Left forelimb (tissue), 1 donor: ENCODE measurements at places on chromosomes 1 and 21.

DNA sequence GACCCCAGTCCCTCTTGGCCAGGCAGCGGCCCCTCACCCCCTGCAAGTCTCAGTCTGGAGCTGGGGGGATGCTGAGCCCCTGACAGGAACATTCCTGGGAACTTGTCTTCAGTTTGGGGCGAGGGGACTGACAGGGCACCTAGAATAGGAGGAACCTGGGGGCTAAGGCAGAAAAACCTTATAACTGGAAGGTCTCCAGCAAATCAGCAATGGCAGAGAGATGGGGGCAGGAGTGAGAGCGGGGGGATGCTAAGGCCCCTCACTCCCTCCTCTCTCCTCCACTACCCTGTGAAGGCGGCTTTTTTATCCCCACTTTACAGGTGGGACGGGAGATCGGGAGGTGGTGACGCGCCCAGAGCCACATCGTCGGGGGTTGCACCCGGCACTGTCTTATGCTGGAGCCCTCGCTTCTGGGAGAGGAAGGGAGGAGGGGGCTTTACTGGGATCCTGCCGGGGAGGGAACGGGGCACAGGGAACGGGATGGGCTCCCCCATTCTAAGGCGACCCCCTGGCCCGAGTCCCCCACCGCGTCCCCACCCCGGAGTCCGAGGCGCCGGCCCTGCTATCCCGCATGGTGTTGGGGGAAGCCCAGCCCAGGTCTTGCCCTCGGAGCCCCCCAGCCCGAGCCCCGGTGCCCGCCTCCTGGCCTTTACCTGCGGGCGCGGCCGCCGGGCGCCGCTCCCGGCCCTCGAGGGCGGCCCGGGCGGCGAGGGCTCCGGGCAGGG is 456 bp downstream of the COL8A2 start:
- DNase-seq, result no peak

DNA sequence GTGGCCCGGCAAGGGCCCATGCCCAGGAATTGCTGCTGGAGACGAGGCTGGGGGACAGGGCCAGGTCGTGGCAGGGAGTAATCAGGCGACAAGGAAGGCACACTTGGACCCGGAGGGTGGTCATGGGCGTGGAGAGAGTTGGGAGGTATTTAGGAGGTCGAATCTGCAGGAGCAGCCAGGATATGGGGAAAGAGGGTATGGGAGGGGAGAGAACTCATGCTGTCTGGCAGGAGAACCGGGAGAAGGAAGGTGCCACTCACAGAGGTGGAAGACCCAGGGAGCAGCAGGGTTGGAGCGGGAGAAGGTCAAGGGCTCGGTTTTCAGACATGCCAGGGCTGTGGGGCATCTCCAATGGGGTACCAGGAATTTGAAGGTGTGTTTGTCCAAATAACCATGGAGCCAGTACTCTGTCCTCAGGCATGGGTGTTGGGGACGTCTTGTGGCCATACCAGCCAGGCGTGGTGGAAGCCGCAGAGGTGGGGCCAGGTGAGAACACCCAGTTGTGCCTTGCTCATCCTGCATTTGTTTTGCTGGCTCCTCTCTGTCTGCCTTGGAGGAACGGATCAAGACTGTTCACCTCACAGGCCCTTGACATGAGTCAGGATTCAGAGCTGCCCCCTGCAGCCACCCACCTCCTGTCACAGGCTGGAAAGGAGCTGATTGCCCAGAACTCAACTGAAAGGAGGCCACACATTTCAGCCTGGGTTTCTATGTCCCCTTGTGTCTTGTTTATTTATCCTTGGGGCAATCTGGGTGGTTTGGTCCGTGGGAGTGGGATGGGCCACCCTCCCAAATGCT is 111.6 kb downstream of the SPSB1 start:
- no peak for DNase-seq

DNA sequence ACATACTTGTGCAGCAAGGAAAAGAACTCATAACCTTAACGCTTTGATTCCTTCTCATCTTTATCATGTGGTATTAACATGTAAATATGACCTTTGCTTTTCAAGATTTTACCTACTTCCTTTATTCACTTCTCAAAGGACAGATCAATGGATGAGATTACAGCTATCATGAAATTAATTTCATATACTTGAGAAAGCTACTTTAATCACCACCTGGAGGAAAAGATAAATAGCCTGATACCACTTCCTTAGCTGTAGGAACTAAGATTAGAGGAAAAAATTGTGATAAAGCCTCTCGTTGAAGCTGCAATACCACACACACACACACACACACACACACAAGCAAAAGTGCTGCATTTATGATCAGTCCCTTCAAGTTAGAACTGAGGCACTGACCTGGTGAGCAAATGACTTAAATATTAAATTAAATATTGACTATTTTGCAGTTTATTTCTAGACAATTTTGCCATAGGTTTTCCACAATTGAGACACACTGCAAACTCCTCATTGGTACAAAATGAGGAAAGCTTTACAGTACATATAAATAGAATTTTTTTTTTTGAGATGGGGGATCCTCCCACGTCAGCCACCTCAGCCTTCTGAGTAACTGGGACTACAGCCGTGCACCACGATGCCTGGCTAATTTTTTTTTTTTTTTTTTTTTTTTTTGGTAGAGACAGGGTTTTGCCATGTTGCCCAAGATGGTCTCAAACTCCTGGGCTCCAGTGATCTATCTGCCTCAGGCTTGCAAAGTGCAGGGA is 27.2 kb upstream of the DMRTB1 start:
- DNase-seq, result no peak

DNA sequence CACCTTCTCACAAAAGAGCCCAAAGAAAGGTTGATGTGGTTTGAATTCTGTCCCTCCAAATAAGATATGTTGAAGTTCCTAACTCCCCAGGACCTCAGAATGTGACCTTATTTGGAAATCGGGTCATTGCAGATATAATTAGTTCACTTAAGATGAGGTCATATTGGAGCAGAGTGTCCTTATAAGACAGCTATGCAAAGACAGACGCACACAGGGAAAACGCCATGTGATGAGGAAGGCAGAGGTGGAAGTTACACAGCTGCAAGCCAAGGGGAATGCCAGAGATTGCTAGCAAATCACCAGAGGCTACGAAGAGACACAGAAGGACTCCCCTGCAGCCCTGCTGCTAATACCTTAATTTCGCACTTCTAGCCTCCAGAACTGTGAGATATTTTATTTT is 5.2 kb upstream of the ABCB10 start:
- DNase-seq, result no peak

DNA sequence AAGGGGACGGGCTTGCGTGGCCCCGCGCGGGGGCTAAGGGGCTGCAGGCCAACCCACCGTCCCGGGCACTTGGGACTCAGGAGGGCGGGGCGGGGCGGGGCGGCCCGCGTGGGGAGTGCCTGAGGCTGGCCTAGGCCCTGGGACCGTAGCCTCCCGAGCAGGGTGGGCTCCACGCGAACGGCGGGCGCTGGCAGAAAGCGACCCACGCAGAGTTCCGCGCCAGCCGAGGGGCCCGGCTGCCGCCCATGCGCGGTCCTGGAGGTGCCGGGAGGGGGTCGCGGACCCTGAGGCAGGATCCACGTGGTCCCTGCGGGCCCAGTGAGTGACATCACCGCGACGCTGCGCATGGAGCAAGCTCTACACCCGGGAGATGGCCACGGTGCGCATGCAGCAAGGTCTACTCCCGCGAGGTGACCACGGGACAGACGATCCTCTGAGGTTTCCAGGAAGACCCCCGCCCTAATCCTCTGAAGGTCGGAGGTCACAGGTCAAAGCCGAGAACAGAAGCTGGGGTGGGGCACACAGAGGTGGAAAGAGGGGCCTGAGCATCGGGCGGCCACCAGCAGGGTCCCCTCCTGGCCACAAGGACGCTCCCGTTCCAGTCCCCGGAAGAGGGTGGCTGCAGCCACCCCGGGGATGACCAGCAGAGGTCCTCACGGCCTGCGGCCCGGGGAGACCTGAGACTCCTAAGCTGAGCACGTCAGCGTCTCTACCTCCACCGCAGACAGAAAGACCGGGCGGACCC is 13.5 kb upstream of the SLC19A1 start:
- peak; percentile 81 for DNase-seq

GRCh38 chr1:162197615-162198421 is 128.3 kb downstream of the NOS1AP start:
- no peak for DNase-seq

GRCh38 chr1:56153276-56153675 is 426.1 kb downstream of the PLPP3 start:
- no peak for DNase-seq

DNA sequence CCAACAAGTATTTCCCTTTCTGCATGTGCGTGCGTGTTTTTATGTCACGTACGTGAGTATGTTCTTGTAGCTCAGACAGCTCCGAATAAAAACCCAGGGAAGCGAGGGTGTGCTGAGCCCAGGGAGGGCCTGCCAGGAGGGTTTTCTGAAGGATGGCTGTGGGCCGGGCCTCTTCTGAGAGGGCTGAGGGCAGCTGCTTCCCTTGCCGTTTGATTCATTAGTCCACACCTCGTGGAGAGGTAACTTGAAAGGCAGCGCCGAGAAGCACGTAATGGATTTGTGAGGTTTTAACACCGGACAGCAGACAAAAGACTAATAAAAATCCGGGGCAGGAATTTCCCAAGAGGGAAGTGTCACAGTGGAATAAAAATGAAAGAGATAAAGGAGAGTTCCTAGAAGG is 29.5 kb downstream of the CD247 start:
- DNase-seq, result no peak

- peak; percentile 61 for DNase-seq
These were observed 1.2 kb upstream of the LHX8 start for GRCh38 chr1:75132812-75133619.

DNA sequence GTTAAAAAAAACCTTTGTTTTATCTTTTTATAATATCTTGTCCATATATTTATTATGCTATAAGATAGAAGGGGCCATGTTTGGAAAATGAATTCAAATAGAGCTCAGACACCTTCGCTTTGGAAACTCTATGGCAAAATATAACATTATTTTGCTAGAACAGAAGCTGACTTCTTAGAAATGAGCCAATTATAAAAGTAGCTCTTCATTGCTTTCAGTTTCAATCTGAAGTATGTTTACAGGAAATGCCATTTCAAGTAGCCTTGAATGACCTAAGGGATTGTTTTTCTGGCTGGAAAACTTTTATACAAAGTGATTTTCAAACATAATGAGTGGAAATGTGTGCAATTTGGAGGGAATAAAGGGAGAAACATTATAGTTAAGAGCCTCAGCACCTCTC is 37.8 kb upstream of the GBP5 start:
- DNase-seq, result no peak

- DNase-seq, result no peak
These were observed 26.2 kb upstream of the PRKACB start for GRCh38 chr1:84117868-84118267.

GRCh38 chr1:61424382-61424781 is 300.6 kb downstream of the TM2D1 start:
- DNase-seq, result no peak

- DNase-seq, result no peak
These were observed 63.8 kb downstream of the FBXO2 start for GRCh38 chr1:11590395-11590794.

DNA sequence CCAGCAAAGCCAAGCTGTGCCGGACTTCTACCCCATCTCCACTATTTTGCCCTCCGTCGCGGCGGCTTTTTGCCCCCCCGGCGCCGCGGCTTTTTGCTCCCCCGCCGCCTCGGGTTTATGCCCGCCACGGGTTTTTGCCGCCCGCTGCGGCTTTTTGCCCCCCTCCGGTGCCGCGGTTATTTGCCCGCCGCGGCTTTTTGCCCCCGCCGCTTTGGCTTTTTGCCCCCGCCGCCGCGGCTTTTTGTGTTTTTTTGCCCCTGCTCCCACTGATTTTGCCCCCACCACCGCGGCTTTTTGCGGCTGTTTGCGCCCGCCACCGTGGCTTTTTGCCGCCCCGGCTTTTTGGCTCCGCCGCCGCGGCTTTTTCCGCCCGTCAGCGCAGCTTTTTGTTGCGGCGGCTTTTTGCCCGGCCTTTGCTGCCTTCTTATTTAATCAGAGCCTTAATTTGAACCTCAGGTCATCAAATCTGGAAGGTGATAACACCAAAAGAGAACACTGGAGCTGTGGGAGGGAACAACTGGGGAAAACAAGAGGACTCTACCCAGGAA is 106.0 kb downstream of the TPTE start:
- no peak for DNase-seq

DNA sequence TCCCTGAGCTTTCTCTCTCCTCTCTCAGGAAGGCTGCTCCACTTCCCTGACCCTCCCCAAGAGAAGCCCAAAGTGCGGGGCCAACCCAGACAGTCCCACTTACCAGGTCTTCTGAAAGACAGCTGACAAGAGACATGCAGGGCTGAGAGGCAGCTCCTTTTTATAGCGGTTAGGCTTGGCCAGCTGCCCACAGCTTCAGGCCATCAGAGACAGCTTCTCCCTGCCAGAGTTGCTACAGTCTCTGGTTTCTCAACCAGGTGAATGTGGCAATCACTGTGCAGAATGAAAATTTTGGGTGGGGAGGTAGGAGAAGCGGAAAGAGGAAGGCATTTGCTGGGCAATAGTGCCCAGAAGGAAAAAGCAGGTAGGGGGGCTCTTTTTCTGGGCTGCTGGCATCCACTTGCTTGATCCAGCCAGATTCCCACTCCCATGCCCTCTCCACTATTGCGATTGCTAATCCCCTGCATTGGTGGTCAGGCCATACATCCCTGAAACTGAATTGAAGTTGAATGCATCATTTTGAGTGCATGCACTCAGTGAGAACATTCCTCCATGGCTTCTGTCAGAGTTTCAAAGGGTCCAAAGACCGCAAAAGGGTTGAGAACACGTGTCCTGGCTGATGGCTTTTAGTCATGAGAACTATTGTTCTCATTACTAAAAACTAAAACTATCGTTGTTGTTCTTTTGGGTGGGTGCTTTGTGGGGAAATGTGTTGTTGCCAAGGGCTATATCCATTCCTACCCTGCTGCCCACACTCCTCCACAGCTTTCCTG is at the start of gene S100A8:
Gene S100A8, minus strand, starts transcription at position 136 of the 773 bp plus-strand sequence. CDS start 538 bp downstream, outside the sequence.
- DNase-seq, result peak; percentile 41

GRCh38 chr1:226001088-226001487 is 1.9 kb upstream of the SDE2 start:
- DNase-seq, result no peak

GRCh38 chr1:181424786-181425403 is 58.4 kb upstream of the CACNA1E start:
- peak; percentile 73 for DNase-seq

GRCh38 chr1:201648066-201648906 is 109.4 kb downstream of the NAV1 start:
- DNase-seq, result peak; percentile 82

GRCh38 chr21:41438425-41439113 is 12.5 kb downstream of the MX1 start:
- peak; percentile 9 for DNase-seq

- DNase-seq, result no peak
These were observed 14.4 kb downstream of the RALGPS2 start for GRCh38 chr1:178739285-178740045.

DNA sequence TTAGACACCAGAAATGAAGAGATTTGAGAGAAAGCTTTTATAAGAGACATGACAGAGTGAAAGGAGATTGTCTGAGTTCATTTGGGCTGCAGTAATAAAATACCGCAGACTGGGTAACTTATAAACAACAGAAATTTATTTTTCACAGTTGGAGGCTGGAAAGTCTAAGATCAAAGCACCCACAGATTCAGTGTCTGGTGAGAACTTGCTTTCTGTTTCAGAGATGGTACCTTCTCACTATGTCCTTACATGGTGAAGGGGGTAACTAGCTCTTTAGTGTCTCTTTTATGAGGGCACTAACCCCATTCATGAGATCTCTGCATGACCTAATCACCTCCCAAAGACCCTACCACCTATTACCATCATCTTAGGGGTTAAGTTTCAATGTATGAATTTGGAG is 30.9 kb upstream of the FCRL4 start:
- DNase-seq, result no peak
